Naive thymus-derived CD8-positive, alpha-beta T cell (primary cell): ENCODE measurements at places on chromosomes 3 and 15.

DNA sequence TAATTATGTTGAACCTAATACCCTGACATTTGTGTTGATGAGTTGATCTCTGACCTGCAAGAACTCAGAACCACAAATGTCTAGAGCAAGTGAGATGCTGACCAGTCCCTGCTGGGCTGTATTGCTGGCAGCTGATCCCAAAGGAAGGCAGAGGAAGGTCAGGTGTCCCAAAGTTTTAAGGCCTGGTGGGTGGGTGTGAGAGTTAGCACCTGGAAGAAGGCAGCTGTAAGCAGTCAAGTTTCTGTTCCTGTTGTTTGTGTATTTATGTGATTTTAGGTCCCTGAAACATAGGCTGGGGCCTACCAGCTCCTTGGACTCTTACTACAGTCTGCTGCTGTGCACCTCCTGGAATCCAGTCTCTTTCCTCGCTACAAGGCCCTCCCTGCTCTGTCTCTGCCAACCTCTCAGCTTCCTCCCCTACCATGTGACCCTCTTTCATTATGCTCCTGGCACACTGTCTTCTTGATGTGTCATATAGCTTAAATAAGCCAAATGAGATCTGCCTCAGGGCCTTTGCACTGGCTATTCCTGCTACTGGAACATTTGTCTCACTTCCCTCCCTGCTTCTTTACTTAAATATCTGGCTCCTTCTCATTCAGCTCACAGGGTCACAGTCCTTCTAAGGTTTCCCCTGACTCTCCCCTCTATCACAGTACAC, 31.0 kb upstream of the ATOSA start:
- no peaks in the 10 kb centered on the region for H3K36me3 ChIP-seq
- peak overlapping the region; percentile 57 for H3K27ac ChIP-seq
- H3K4me1 ChIP-seq: no peaks in the 10 kb centered on the region
- no peak overlapping the region for H3K4me3 ChIP-seq
- peaks cover 2% of the 10 kb centered on the region for H3K27me3 ChIP-seq

GRCh38 chr3:10950476-10951294, 41.9 kb upstream of the SLC6A1 start:
- no peaks in the 10 kb centered on the region for H3K4me1 ChIP-seq
- DNase-seq: no peak
- H3K36me3 ChIP-seq: no peaks in the 10 kb centered on the region
- peaks cover 24% of the 10 kb centered on the region for H3K27me3 ChIP-seq

GRCh38 chr3:166123576-166123975, 286.4 kb upstream of the BCHE start:
- no peak for DNase-seq
- no peak overlapping the region for H3K4me3 ChIP-seq
- H3K4me1 ChIP-seq: no peaks in the 10 kb centered on the region
- H3K27me3 ChIP-seq: no peaks in the 10 kb centered on the region
- no peaks in the 10 kb centered on the region for H3K36me3 ChIP-seq
- H3K27ac ChIP-seq: no peak overlapping the region

DNA sequence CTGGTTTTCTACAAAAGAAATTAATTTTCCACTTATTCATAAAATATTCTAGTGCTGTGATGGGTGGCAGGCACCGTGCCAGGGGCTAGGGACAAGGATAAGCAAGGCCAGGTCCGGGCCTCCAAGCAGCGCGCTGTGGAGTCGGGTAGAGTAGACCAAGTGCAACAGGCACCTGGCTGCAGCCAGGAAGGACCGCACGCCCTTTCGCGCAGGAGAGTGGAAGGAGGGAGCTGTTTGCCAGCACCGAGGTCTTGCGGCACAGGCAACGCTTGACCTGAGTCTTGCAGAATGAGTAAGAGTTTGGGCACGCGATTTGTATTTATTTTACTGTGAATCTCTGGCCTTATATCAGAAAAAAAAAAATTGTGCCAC, at the start of gene CASR:
Gene CASR (plus strand): TSS at position 148 of the 372 bp plus-strand sequence. CDS start 70,522 bp downstream, outside the sequence.
- no peak within 1 kb of the TSS for H3K4me3 ChIP-seq
- H3K27me3 ChIP-seq: peaks cover 61% of the 10 kb centered on the region
- no peaks in the 10 kb centered on the region for H3K36me3 ChIP-seq
- DNase-seq: no peak

GRCh38 chr15:74873756-74874424, 725 bp upstream of the SCAMP2 start:
- H3K27ac ChIP-seq: peak overlapping the region; percentile 93
- H3K4me3 ChIP-seq: peak overlapping the region; percentile 97
- no peak for DNase-seq
- H3K27me3 ChIP-seq: no peaks in the 10 kb centered on the region

GRCh38 chr3:126553284-126554084, 5.2 kb downstream of the C3orf22 start:
- H3K27me3 ChIP-seq: no peaks in the 10 kb centered on the region
- H3K4me3 ChIP-seq: no peak overlapping the region
- peak; percentile 21 for DNase-seq

DNA sequence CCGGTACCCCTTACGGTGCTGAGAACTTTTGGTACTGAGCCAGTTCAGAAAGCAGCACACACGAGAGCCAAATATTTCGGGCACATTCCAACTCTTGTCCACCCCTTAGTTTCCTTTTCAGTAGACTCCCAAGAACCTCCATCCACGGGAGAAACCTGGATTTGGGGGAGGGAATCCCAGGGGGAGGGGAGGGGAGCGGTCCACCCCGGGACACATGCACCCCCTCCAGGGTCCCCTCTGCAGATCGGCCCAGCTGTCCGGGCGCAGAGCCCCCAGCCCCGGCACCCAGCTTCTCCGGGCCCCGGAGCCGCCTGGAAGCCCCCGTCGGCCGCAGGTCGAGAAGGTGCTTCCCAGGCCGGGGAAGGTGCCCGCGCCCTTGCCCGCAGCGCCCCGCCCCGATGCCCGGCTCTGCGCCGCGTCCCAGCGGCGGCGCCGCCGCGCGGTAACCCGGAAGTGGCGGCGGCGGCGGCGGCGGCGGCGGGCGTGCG, 455 bp upstream of the ABHD17C start:
- DNase-seq: peak; percentile 4
- peak overlapping the region; percentile 94 for H3K4me3 ChIP-seq
- peak overlapping the region; percentile 90 for H3K27ac ChIP-seq
- H3K27me3 ChIP-seq: peaks cover 2% of the 10 kb centered on the region

- no peak overlapping the region for H3K27ac ChIP-seq
- H3K4me1 ChIP-seq: no peaks in the 10 kb centered on the region
- peaks cover 10% of the 10 kb centered on the region for H3K36me3 ChIP-seq
- H3K4me3 ChIP-seq: no peak overlapping the region
- H3K27me3 ChIP-seq: no peaks in the 10 kb centered on the region
Observed at GRCh38 chr15:79811406-79812405, 85.1 kb downstream of the MTHFS start.

DNA sequence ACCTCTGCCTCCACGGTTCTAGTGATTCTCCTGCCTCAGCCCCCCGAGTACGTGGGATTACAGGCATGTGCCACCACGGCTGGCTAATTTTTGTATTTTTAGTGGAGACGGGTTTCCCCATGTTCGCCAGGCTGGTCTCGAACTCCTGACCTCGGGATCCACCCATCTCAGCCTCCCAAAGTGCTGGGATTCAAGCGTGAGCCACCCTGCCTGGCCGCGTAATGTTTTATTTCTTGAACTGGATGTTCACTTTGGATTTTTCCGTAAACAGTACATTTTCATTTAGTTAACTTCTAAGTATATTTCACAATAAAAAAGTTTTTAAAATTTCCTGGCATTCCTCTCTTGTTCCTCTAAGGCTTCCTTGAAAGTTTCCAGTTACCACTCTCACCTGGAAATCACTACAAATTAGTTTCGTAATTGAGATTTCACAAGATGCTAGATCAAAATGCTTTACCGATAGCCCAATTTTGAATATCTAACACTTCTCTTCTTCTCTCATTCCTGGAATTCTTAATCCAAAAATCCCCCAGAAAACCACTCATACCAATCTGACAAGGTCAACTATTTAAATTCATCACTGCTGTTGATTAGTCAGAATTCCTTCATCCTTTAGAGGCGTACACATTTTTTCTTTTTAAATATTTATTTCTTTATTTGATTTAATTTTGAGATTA, 44.7 kb upstream of the INO80 start:
- H3K27ac ChIP-seq: no peak overlapping the region
- no peaks in the 10 kb centered on the region for H3K36me3 ChIP-seq
- DNase-seq: no peak
- H3K4me1 ChIP-seq: peaks cover 7% of the 10 kb centered on the region
- no peaks in the 10 kb centered on the region for H3K27me3 ChIP-seq
